ENCODE measurements at places on chromosomes 12 and 14. TPM values are rescaled to one million over a fixed set of nuclear protein-coding genes. Genes with fewer than 3 reads are reported as not detected.

The SBNO1 gene
- 27.1 TPM for total RNA-seq

The SERPINA12 gene
- not detected for total RNA-seq

- no peaks in the 10 kb centered on the region for H3K4me1 ChIP-seq
- no peak overlapping the region for H3K4me3 ChIP-seq
- no peak overlapping the region for H3K27ac ChIP-seq
Observed at GRCh38 chr12:93079271-93079670, 150.2 kb upstream of the EEA1 start.

- peak within 1 kb of the TSS; percentile 89 for H3K27ac ChIP-seq
- peaks cover 28% of the 10 kb centered on the region for H3K4me1 ChIP-seq
- DNase-seq: peak; percentile 92
- peaks cover 19% of the 10 kb centered on the region for H3K36me3 ChIP-seq
- peak within 1 kb of the TSS; percentile 86 for H3K4me3 ChIP-seq
Observed at GRCh38 chr12:42325653-42326474, at the start of the genes PPHLN1 and ZCRB1. PPHLN1 (plus strand) TSS chr12:42326167; CDS start chr12:42335903, 9,736 bp downstream. ZCRB1 (minus strand) TSS chr12:42326094; CDS start chr12:42324102, 1,992 bp downstream.

DNA sequence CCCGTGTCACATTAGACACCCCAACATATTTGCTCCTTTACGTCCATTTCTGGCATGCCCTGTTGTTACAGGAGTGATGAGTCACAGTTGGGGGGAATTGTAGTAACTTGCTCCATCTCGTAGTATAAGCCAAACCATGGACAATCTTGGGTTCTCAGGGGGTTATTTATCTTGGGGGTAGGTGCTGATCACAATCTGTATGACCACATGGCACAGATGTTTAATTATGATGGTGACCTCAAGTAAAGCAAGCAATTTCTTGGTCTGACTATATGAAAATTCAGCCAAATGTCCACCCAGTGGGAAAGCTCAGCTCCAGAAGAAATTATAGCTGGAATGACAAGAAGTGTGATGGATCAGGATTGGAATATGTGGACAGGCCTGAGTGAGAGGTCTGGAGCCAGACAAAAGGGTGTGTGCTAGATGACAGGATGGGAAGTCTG lies 32.1 kb upstream of the STON2 start:
- peaks cover 14% of the 10 kb centered on the region for H3K27me3 ChIP-seq
- no peak overlapping the region for H3K27ac ChIP-seq
- no peak for DNase-seq
- H3K4me1 ChIP-seq: peaks cover 7% of the 10 kb centered on the region
- no peak overlapping the region for H3K4me3 ChIP-seq

DNA sequence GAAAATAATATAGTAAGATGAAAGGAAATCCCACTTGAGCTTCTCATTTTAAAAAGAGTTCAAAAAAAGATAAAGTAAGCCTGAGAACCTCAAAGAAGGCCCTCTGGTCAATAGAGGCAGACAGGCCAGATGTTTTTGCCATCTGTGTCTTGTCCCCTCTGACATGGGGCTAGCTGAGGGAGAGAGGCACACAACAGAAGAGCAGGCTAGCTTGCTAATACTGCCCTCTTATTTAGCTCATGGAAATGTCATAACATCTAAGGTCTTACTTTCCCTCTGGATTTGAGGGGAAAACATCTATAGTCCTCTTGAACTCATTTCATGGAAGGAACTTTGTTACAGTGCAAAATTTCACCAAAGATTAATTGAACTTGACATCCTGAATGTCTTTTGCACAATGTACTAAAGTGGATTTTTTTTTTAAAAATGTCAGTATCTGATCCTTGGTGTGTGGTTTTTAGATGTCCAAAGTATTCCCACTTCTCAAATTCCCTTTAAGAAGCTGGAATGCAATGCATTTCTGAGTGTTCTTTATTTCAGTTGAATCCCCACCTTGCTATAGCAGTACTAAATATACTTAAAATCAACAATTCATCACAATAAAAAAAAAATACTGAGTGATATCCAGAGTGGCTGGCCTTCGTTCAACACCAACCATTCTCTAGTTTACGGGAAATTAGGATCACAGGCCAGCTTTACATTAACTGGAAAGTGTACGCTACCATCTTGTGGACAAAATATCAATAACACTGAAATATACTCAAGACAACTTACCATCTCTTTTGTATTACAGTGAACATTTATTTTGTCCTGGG lies 176.7 kb downstream of the PAH start:
- no peak overlapping the region for H3K4me3 ChIP-seq
- no peak overlapping the region for H3K27ac ChIP-seq
- H3K27me3 ChIP-seq: no peaks in the 10 kb centered on the region
- H3K36me3 ChIP-seq: no peaks in the 10 kb centered on the region
- H3K4me1 ChIP-seq: no peaks in the 10 kb centered on the region

DNA sequence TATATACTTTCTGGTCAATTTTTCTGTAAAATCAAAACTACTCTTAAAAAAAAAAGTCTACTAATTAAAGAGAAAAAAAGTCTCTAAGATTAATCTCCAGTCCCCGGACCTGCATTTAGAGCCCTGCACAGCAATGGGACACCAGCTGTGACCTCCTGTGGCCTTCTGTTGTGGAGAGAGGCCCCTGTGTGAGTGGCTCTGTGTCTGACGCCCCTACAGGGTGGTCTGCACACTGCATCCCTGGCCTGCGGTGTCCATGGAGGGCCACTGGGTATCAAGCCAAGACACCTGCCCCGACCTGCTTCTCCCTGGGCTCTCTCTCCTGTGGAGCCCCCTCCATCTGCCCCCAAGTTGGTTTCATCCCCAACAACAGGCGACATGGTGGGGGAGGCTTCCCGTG lies 248.0 kb upstream of the DIO3 start:
- no peak for DNase-seq
- no peaks in the 10 kb centered on the region for H3K27me3 ChIP-seq
- H3K4me1 ChIP-seq: no peaks in the 10 kb centered on the region
- no peaks in the 10 kb centered on the region for H3K36me3 ChIP-seq
- no peak overlapping the region for H3K4me3 ChIP-seq

DNA sequence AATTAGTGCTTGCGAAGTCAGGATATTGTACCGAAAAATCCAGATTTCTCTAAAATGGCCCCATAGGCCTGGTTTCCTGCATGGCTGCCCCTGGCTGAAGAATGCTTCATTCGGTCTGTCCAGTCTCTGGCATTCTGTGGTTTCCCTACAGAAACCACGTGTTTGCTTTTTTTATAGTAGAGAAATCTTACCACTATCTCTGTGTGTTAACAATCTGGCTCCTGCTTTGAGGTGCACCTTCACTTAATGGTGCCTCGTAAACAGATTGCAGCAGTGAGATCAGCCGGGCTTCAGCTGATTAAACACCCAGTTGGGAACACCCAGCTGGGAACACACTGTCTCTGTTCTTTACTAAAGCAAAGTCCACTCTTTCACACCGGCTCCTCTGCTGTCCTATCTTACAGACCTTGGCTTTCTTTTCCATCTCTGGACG lies 6.7 kb upstream of the DNAAF2 start:
- H3K36me3 ChIP-seq: peaks cover 5% of the 10 kb centered on the region
- DNase-seq: no peak
- peaks cover 17% of the 10 kb centered on the region for H3K4me1 ChIP-seq
- no peaks in the 10 kb centered on the region for H3K27me3 ChIP-seq
- no peak overlapping the region for H3K27ac ChIP-seq

Data from upper lobe of right lung (tissue), 1 donor.